ENCODE measurements at places on chromosomes 5 and 9.

DNA sequence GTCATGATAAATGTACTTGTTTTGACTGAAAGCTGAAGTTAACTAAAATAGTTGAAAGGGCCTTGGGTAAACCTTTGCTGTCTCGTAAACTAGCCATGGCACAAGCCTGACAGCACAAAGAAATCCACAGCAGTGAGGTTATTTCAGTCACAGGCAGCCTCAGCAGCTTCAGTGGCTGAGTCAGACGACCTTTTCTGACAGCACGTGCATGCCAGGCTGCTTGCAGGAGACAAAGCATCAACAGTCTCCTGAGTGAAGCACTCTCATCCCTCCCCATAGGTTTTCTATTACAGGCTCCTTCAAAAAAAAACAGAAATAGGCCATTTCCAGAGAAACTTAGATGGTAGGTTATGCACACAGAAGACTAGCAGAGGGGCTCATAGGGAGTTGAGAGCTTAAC is 34.6 kb downstream of the OXCT1 start:
- no peak for DNase-seq

- DNase-seq: peak; percentile 37
Measured at GRCh38 chr9:98191671-98192502, 550 bp downstream of the CORO2A start.

GRCh38 chr5:159038907-159039306 is 60.8 kb downstream of the EBF1 start:
- no peak for DNase-seq

GRCh38 chr5:149831492-149831891 is 101.4 kb downstream of the PPARGC1B start:
- DNase-seq: peak; percentile 58

DNA sequence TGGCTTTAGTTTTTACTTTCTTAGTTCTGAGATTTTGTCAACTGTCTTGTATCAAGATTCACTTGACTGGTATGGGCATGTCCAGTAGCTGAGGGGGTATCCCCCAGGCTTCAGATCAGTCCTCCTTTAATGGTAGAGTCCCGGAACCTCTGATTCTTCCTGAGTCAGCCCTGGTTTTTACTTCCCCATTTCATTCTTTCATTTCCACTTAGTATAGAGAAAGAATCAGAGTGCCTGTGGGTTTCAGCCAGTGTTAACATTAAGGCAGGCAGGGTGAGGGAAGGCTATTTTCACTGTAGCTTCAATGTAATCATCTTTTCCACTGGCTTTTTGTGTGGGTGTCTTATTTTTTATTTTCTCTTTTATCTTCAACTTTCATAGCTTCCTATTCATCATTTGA is 8.3 kb upstream of the COMMD10 start:
- peak; percentile 11 for DNase-seq

DNA sequence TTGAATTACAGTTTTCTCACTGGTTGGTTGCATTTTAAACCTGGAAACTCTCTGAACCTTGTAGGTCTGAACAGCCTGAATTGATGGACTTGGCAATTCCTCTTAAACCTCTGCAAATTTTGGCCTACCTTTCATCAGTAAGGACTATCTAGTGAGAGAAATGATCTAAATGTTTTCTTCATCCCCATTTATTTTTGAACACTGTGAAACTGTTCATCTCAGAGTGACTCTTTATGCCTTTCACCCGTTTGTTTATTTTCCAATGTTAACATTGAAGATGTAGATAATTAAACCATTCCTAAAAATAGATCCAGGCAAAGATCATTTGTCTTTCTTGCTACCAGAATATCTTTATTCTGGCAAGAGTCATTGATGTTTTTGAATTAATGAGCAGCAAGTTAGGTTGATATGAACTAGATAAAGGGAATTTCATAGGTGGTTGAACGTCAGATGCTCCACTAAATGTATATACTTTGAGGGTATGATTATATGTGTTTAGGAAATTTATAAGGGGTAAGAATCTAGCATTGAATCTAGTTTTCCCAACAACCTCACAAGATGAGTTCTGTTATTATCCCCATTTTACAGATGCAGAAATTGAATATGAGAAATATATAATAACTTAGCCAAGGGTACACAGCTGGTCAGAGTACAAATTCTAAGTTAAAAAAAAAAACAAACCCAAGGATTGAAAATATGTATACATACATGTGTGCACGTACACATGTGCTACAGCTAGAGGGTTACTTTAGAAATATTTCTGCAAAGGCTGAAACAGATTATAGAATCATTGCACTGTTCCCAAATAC is 3.4 kb downstream of the CPEB4 start:
- DNase-seq: no peak

DNA sequence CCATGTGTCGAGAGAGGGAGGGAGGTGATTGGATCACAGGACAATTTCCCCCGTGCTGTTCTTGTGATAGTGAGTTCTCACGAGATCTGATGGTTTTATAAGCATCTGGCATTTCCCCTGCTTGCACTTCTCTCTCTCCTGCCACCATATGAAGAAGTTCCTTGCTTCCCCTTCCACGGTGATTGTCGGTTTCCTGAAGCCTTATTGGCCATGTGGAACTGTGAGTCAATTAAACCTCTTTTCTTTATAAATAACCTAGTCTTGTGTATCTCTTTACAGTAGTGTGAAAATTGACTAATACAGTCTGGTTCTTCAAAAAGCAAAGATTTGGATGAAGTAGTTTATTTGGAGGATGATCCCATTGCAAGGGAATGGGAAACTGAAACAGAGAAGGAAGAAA is 11.3 kb upstream of the MIER3 start:
- no peak for DNase-seq

- no peak for DNase-seq
Measured at GRCh38 chr9:127651697-127652610, 39.9 kb downstream of the STXBP1 start.

GRCh38 chr9:127983847-127984289 is 3.1 kb upstream of the EEIG1 start:
- DNase-seq: no peak

- DNase-seq: no peak
Measured at GRCh38 chr5:169914766-169915165, 65.5 kb downstream of the INSYN2B start.

DNA sequence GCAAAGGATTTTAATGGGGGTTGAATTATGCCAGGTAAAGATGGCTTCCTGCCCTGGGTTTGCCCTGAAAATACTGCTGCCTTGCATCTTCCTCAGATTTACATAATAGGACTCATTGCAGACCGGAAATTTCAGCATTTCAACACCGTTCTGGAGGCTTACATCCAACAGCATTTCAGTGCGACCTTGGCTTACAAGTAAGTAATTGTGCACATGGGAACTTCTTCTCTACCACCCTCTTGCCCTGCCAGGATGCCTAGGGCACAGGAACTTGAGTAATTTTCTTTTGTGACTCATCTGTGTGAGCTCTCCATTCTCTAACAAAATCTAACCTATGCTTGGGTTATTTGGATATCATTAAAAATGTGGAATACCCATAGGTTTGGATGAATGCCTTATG is 80.2 kb downstream of the DOCK2 start:
- DNase-seq: no peak

- DNase-seq: no peak
Measured at GRCh38 chr5:128536254-128537220, 1.5 kb downstream of the FBN2 start.

GRCh38 chr9:134293611-134294152 is 32.6 kb upstream of the RXRA start:
- DNase-seq: no peak

GRCh38 chr5:107395632-107396350 is 274.9 kb downstream of the EFNA5 start:
- no peak for DNase-seq

- DNase-seq: peak; percentile 93
Measured at GRCh38 chr5:141512390-141512910, 23.6 kb downstream of the PCDHGC5 start.

- DNase-seq: no peak
Measured at GRCh38 chr9:120872791-120873502, 4.0 kb downstream of the PHF19 start.

- DNase-seq: no peak
Measured at GRCh38 chr9:128729766-128730517, 6.0 kb upstream of the ZDHHC12 start.

GRCh38 chr9:37309136-37309535 is 113.4 kb upstream of the GRHPR start:
- no peak for DNase-seq

DNA sequence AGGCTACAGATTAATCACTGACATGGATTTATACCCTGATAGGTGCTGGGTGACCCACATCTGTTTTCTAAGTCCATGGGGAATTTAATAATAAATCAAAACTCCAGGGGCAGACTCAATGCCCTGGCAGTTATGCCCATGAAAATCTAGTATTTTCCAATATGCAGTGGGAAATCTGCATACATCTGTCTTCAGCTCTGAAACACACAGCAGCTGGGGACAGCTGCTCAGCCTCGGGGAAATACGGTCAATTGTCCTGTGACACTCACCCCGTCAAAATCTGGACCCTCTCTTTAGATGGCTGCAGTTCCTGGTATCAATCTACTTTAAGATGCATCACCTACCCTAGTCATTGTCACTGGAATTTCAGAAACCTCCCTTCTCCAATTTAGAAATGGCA is 12.7 kb upstream of the C1QTNF3 start:
- no peak for DNase-seq

DNA sequence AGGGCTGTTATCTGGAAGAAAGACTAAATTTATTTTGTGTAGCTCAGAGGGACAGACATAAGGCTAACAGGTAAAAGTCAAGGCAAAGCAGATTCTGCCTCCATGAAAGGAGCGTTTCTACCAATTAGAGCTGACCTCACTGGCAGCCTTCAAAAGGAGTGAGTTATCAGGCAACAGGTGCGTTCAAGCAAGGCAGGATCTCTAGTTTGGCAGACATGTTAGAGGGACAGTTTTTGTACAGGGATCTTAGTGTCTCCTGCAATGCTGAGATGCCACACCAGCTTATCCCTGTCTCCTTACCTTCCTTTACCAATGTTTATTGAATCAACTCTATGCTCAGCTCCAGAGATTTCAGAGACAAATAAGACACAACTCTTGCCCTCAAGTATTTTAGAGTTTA is 73.8 kb downstream of the NRG2 start:
- no peak for DNase-seq

DNA sequence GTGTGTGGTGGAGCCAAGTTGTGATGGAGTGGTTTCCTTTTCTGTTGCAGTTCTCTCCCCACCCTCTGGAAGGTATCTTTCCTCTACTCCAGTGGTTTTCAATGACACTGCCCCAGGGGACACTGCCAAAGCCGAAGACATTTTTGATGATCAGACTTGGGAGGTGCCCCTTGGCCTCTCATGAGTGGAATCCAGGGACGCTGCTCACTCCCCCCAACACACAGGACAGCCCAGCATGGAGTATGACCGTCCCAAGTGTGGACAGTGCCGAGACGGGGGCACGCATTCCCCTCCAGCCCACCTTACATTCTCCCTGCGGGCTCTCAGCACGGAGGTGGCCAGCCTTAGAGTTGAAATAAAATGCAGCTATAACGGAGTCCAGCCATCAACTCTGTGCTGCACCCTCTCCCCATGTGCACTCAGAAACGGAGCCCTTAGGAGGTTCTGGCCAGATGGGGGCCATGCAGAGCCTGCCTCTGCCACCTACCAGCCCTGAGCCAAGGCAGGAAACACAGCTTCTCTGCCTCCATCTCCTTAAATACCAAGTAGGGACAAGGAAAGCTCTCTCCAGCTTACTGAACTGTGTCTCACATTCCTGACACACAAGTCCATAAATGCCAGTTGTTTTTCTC is 150.8 kb downstream of the ROR2 start:
- no peak for DNase-seq

DNA sequence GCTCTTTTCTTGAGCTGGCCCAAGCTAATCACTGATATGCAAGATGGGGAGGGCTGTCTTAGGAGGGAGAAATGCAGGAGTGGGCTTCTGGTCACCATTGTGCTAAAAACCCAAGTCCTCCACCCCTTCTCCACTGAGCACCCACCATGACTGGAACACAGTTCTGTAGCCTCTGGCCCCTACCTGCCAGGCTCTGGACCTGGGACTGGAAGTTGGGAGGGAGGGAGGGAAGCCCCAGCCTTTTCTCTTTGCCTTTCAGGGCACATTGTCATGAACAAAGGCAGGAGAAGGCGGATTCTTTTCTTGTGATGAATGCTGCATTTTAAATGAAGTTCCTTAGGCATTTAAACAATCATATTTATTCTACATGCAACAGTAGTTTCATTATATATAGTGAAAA is 559.1 kb upstream of the TRPC7 start:
- DNase-seq: no peak

DNA sequence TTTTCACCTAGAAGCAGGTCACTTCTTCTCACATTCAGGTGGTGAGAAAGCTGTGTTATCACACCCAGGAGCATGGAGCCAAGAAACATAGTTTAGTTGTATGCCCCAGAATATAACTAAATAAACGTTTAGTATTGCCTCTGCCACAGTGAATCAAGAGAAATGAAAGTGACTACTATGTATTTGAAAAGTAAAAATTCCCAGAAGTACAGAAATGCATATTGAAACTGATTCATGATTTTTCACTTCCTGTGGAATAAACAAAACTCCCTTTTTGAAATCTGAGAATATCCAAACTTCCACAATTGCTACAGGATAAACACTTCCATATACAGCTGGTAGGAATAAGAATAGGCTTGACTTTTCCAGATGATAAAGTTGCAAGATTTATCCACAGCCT is 15.3 kb upstream of the NINJ1 start:
- DNase-seq: no peak

DNA sequence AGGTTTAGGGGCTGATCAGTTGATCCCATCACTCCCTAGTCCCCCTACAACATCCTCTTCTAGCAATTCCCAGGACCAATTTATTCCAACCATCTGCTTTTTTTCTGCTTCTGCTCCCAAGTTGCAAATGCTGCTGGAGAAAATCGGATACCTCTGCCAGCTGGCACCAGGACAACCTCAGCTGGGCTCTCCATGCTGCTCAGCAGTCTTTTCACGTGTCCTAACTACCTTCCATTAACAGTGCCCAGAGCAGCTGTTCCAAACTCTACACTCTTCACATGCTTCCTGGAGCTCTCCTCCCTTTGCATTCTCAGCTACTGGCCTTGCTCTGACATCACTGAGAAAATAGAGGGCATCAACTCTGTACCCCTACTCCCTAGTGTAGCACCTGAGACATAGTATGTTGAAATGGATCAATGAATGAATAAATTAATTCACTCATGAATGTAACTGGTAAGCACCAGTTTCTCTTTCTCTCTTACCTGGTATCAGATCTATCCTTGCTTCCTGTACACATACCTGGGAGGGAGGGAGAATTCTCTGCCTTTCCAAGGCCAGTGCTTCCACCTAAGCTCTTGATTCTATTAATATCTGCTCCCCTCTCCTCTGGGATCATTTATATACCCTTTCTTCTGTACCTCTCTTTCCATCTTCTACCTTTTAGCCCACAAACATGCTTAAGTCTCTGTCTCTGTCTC is 191.0 kb downstream of the RAB3C start:
- DNase-seq: no peak
